ENCODE measurements at places on chromosomes 13 and 19.
A peak's percentile ranks its signal among the peaks of the same experiment; 100 is the strongest.

GRCh38 chr13:27308941-27309340, 38.3 kb downstream of the RASL11A start:
- DNase-seq = no peak

DNA sequence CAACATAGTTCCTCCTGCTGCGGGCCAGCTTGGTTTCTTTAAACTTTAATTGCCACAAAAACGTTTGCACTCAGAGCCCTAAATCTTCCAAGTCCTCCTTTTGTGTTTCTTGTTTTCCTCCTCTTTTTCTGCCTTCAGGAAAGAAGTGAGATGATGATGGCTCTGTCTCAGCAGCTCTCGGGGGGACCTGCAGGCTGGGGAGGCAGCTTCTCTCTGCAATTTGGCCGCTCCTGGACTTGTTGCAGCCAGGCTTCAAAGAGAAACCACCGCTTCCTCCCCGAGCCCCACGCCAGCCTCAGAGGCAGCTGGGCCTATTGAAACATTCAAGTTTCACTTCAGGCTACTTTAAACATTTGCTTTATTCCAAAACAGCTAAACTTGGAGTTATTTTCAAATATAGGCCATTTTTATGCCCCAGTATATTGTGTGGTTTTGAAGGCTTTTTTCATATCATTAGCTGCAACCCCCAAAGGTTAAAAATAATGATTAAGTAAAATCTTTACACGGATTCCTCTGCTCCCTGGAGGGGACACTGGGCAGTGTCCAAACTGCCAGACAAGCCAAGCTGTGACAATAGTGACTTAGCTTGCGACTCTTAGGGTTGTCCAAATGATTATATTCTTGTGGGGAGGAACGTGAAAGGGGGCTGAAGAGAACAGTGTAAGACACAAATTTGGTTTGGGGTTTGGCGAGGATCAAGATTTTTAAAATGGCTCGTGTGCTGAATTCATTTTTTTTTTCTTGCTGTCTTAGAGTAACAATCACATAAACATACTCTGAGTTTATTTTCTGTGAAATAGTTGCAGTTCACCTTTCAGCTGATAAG, 330.8 kb downstream of the DLEU7 start:
- peak; percentile 3 for DNase-seq

DNA sequence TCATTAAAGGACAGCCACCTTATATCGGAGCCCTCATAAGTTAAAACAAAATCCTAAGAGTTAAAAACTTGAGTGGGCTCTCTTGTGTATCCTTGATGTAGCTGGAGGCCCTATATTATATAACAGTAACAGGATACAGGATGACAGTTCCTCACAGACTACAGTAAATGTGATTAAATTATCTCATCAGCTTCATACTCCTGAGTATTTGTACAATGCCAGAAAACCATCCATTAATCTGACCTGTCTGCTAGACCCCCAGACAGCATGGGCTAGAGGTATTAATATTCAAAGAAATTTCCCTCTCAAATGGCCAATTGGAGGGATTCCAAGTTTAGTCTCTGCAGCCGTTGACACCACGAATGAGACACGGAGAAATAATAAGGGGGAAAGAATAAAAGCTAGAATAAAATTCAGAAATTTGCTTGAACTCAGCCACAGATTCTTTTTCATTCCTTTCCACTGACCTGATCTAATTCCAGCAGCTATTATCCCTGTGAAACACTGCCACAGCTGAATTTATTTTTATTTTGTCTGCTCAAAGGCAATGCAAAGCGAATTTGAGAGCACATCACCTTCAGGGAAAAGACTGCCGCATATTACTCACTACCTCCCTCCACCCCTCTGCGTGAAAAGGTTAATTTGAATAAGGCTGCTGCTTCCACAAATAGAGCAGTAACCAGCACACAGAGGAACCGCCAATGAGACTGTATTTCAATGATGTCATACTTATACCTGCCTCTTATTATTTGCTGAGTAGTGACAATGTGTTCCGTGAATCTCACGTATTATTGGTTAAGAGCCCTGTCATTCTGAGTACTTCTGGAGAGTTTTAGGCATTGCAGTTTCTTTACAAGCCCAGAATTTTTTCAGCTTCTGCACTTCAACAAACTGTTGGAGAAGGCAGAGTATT, 155.9 kb upstream of the KLF12 start:
- DNase-seq = no peak

DNA sequence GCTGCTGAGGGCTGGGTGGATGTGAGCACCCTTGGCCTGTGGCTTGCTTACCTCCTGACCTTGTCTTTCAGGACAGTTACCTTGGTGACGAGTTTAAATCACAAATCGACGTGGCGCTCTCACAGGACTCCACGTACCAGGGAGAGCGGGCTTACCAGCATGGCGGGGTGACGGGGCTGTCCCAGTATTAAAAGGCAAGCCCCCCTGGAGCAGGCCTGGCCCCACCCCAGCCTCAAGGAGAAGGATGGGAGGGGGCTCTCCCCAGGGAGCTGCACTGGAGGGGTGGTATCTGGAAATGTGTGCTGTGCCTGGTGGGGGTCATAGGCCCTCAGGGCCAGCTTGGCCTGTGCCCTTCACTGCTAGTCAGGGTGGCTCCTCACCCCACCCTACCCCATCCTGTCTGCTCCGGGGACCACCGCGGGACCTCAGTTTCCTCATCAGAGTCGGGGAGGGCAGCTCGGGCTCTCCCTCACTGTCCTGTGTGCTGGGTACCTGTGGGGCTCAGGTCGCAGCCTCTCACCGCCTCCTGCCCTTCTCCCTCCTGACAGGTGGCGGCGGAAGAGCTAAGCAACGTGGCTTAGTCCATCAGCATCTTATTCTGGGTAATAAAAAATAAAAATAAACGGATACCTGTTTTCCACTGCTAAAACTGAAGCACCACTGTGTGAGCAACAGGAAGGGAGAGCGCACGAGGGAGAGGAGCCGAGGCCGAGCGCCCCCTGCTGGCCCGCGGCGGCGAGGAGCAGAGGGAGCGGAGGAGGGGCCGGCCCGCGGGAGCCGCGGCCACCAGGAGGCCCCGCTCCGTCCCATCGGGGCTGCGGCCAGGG, 29.8 kb downstream of the CERS1 start:
- DNase-seq = peak; percentile 51

GRCh38 chr13:42964761-42965161, 27.3 kb downstream of the EPSTI1 start:
- no peak for DNase-seq

- DNase-seq = no peak
Measured at GRCh38 chr13:87198371-87198770, 472.8 kb upstream of the SLITRK5 start.

- no peak for DNase-seq
Measured at GRCh38 chr13:95684418-95684817, 7.5 kb downstream of the DNAJC3 start.

- DNase-seq = no peak
Measured at GRCh38 chr19:14177496-14178074, 28.4 kb downstream of the ADGRL1 start.

DNA sequence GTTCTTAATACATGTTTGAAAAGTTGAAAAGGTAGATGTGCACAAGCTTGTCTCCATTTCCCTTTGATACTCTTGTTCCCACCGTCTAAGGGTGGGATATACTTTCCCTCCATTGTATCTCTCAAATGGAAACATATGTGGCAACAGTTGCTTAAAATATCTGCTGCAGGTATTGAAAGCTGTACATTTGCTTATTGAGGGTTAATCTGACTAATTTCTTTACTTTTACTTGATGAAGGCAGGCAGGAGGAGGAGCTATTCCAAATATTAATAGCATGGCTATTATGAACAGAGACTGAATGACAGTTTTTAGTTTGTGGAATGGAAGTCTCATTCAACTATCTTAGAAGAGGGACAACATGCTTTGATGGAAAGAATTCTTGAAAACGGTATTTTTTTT, 103.8 kb downstream of the SLC10A2 start:
- DNase-seq = no peak

- peak; percentile 39 for DNase-seq
Measured at GRCh38 chr13:60397704-60398378, 821 bp downstream of the TDRD3 start.

GRCh38 chr19:34332027-34332760, 32.8 kb upstream of the GPI start:
- no peak for DNase-seq

GRCh38 chr13:30276178-30276577, 31.2 kb downstream of the KATNAL1 start:
- DNase-seq = no peak

DNA sequence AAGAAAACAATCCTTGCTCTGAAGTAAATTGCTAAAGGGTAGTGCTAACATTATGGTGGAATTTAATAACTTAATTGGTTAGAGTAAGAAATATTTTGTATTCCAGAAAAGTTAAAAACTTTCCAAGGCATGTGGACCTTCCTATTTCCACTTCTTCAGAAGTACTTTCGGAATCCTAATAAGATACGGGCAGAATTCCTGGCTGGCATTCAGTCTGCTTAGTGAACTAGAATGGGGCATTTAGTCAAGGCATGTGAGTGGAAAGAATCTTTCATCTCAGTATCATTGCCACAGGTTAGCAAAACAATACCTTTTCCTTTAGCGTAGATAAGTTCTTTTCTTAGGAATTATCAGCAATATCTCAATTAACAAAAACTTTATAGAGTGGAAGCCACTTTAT, 85.1 kb downstream of the TNFRSF19 start:
- no peak for DNase-seq

- no peak for DNase-seq
Measured at GRCh38 chr19:40603071-40603388, 1.9 kb downstream of the LTBP4 start.

DNA sequence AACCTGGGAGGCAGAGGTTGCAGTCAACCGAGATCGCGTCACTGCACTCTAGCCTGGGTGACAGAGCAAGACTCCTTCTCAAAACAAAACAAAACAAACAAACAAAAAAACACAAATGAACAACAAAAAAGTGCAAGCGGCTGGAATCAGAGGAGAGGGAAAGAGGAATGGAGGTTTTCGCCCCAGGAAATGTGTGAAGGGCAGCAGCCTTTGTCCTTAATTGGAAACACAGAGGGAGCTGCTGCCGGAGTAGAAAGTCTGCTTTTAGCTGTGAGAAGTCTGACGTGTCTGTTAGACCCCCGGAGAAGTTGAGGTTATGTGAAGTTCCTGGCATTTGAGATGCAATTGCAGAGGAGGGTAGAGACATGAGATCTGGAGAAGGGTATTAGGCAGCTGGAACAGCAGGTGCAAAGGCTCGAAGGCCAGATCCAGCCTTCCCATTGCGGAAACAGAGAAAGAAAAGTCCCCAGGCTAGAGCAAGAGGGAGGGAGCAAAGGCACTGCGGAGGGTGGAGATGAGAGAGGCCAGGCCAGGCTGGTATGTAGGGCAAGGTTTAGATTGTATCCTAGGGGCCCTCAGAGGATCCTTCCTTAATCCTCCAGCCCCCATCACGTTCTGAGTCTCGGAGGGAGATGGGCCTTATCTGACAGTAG, 473 bp downstream of the TMIGD2 start:
- DNase-seq = no peak

- no peak for DNase-seq
Measured at GRCh38 chr13:43686557-43686956, 100.2 kb downstream of the ENOX1 start.

DNA sequence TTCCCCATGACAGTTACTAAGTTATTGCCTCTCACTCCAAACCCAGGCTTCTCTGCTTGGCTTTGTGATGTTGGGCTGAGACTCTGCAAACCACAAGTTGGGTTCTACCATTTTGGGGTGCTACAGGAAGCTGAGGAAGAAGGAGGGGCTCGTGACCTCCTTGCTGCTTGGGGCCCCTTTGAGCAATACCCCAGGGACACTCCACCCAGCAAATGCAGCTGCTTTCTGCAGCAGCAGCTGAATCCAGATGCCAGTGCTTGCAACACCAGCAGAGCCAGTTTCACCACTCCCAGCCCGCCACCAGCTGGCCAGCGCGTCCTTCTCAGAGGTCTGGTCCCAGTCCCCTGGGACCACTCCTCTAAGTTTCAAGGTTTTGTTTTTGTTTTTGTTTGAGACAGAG, 22.0 kb upstream of the UBAC2 start:
- no peak for DNase-seq

DNA sequence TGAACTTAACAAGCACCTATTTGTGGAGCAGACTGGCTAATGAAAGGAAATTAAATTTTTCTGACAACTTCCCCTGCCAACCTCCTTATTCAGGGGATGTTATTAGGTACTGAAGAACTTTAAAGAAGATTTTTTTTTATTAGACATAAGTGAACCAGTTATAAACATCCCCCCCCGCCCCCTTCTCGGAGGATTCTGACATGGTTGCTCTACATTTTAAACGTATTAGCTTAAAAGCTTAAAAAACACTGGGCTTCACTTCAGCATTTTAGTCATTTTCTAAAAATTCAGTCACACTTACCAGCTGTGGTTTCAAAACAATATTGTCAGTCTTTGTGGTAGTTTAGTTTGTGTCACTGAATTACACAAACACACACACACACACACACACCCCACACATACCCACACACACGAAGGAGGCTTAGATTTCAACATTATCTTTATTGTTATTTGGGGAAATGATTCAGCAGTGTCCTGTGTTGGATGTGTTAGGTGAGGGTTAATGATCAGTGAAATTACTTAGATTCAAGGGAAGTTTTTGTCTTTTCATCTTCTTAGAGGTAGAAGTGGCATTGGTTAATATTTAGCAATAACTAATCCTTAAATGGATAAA, 145.7 kb downstream of the PCCA start:
- DNase-seq = no peak

DNA sequence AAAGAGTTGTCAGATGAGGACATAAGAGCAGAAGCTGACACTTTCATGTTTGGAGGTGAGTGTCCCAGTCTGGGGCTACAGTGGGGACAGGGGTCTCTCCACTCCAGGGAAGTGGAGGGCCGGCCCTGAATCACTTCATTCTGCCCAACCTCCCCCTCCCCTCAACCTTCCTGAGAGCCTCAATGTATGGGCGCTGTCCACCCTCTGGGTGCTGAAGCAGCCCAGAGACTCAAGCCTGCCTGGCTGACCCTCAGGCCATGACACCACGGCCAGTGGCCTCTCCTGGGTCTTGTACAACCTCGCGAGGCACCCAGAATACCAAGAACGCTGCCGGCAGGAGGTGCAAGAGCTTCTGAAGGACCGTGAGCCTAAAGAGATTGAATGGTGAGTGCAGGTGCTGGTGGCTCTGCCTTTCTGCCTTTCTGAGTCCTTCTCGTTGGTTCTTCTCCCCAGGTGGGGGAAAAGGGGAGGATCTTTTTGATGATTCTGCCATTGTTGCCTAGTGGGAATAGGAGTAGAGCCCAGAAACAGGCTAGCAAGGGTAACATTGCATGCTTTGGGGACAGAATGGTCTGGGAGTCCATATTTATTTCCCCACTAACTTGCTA, 8.8 kb downstream of the CYP4F8 start:
- no peak for DNase-seq
